ENCODE measurements at places on chromosomes 2 and 18.

GRCh38 chr18:524466-524865 lies 24.0 kb upstream of the COLEC12 start:
- no peak for DNase-seq

- peak; percentile 46 for DNase-seq
Observed at GRCh38 chr2:38578832-38579231, 23.9 kb downstream of the HNRNPLL start.

- DNase-seq: no peak
Observed at GRCh38 chr2:97733341-97734035, 20.1 kb downstream of the ZAP70 start.

- no peak for DNase-seq
Observed at GRCh38 chr18:43751835-43752234, 474.5 kb upstream of the SYT4 start.

DNA sequence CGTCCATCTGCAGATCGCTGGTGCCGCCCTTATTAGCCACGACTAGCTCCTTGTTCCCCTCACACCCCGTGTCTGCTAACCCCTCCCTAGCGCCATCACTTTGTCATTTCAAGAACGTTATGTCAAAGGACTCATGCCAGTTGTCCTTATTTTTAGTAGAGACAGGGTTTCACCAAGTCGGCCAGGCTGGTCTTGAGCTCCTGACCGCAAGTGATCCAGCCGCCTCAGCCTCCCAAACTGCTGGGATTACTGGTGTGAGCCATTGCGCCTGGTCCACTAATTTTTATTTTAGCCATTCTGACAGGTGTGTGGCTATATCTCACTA lies 138.9 kb upstream of the HDAC4 start:
- no peak for DNase-seq

DNA sequence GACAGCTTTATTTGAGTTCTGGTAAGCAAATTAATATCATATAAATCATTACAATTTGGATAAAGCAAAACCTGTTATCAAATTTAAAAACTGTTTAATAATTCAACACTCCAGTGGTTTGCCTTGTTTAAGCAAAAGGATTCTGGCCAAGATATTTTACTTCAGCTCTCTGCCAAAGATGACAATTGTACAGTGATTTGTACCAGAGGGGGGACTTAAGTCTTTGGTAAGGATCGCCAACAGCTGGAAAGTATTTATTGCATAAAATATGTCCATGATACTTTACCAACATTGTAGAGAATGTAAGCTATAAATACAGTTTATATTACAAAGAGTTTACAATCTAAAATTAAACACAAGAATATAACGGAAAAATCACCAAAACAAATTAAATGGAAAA lies 13.8 kb downstream of the PREPL start:
- DNase-seq: no peak

- no peak for DNase-seq
Observed at GRCh38 chr2:213253162-213253561, 31.1 kb upstream of the SPAG16 start.

DNA sequence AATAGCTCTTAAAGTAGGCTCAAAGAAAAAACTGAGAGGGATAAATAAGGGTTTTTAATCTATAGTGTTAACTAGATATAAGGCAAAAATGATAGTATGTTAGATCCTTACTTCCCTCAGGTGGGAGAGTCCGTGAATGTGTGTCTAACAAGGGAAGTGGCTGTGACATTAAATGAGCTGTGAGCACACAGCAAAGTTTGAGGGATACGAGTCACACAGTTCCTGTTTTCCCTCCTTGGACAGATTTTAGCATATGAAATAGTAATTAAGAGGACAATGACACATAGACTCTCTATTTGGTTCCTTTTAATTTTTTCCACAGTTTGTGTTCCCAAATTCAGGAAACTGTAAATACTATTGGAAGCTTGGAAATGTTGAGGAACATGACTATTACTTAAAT lies 148.4 kb upstream of the CAVIN2 start:
- no peak for DNase-seq
